ENCODE measurements at places on chromosomes 5 and 9.

DNA sequence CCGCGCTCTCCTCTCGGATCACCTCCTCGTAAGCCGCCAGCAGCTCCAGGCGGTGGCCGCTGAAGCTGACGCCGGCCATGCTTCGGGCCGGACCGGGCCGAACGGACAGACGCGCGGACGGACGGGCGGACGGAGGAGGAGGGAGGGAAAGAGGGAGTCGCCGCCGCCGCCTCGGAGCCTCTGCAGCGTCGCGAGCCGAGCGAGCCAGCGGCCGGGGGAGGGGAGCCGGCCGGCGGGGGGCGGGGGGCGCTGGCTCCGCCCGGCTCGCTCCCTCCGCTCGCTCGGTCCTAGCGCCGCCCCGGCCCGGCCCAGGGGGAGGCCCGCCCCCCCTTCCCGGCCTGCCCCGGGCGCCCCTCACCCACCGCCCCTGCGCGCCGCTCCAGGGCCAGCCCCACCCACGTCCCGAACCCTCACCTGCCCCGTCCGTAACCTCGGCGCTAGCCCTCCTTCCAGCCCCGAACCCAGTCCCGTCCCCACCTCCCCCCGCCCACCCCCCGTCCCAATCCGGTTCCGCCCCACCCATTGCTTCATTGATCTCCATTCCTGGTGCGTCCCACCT is at the start of gene DBN1:
Gene DBN1, minus strand, starts transcription at position 192 of the 559 bp plus-strand sequence. Its CDS starts 113 bp downstream, at position 79.
- peak; percentile 30 for DNase-seq

DNA sequence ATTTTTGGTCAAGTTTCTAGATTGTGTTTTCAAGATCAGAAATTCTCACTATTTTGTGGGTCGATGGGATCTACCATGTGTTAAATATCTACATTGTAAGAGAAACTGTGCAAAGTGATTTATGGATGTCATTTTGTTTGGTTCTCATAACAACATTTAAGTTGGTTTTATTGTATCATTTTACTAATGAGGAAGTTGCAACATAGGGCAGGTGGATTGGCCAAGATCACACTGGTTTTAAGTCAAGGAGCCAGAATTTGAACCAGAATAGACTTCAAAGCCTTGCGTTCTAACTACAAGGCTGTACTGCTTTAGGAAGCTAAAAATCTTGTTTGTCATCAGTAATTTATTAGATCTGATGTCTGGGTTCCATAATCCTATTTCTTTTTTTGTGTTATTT is 23.4 kb downstream of the SH3TC2 start:
- no peak for DNase-seq

DNA sequence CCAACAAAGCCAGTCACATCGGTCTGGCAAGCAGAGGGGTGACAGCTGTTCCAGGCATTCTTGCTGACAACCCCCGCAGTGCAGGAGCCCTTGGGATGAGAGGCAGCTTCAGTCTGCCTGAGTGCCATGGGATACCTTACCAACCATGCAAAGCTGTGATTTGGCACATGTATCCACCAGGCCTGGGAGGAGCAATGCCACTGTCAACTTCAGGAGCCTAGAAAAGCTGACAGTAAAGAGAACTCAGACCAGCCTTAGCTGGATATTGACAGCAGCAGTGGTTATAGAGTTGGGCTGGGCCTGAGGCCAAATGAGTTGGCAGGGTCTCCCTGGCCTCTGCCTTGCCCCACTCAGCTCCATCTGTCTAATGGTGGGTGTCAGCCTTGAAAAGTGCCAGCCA is 10.1 kb upstream of the PLPPR1 start:
- DNase-seq = no peak

DNA sequence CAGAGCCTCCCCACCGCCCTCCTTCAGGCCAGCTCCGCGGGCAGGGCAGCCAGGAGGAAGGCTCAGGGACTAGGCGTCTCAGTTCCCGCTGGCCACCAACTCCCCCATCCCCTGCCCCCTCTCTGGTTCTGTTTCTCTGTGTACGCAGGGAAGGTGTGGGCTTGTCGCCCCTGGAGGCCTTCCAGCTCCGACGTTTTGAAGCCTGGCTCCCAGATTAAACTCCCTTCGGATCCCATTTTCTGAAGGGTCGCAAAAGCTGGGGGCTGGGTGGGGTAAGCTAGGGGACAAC is 346 bp downstream of the ATOX1 start:
- no peak for DNase-seq

GRCh38 chr5:57698086-57698485 is 215.5 kb upstream of the ACTBL2 start:
- DNase-seq = no peak

- DNase-seq = no peak
These were observed 73.2 kb downstream of the PIK3R1 start for GRCh38 chr5:68288707-68289134.

DNA sequence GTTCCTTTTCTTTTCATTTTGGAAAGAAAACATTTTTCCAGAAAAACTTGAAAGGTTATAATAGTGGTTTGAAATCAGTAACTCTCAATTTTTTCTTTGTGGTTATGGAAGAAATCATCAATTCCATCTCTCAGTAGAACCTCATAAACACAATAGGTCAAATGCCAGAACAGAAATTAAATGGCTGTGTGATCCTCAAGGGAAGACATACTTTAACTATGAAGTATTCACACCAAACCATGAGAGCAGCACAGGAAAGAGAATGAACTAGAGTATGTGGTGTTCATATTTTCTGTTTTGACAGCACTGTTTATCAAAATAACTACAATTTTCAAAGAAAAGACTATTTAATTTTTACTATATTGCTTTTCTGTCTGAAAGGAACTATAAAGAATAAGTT is 29.7 kb upstream of the EFNA5 start:
- no peak for DNase-seq

DNA sequence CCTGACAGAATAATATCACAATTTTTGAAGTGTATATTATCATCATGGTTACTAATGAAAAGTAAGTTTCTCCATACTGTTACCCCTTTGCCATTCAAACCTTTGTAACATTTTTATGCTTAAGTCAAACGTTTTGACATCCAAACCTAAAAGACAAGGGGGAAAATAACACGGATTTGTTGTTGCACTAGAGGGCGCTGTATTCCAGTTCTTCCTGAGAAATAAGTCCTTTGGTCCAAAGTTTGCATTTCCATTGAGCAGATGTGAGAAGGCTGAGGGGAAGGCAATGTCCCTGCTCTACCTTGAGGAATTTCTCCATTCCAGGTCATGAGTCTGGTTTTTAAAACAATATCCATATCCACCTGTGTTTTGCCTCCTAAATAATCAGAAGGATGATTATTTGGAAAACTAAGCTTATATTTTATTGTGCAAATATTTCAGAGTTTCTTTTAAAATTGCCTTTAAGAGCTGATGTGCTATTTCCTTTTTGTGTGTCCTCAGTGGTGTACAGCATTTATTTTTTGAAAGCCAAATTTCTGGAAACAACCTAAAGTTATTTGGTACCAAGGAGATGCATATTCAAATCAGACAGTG is 9.7 kb downstream of the LECT2 start:
- no peak for DNase-seq

GRCh38 chr5:74079971-74080556 is 454.1 kb downstream of the ARHGEF28 start:
- no peak for DNase-seq

DNA sequence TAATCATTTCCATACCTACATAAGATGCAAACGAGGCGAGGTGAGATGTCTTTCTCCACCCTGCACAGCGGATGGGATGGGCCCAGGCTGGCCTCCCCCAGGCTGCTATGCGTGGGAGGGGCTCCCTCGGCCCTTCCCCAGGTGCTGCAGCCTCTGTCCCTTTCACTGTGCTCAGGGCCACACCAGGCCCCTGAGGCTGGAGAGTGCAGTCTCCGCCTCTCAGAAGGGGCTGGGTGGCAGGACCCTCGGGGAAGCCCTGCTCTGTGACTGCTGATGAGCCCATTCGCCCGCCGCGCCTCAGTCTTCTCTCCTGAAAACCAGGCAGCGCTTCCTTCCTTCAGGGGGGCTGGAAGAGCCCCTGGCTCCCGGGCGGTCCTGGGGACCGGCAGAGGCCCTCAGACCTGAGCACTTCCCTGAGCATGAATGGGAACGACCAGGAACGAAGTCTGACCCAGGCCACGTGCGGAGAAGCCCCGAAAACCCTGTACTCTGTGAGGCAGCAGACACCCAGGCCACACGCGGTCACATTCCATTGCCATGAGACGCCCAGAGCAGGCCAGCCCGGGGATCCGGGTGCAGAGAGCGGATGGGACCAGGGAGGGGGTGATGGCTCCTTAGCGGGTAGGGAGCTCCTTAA is 21.9 kb upstream of the NOTCH1 start:
- no peak for DNase-seq

DNA sequence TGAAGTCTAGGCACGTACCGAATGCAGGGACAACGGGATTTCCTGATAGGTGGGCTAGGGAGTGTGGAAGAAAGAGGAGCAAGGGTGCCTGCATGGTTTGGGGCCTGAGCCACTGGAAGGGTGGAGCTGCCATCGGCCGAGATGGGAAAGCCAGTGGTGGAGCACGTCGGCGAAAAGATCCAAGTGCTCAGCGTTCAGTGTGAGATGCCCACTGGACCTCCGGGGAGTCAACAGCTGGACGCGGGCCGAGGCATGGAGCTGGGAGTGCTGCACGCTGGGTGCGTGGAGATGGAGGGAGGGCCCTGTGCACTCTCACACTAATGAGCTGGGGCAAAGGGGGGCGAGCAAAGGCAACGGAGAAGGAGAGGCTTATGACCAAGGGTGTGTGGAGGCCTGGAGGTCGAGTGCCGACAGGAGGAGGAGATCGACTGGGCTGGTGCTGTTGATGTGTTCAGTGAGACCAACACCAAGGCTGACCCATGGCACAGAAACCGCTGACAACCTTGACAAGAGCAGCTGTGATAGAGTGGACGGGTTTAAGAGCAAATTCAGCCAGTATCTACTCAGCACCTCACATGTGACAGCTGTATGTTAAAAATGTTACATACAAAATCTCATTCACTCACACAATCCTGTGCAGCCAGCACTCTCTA is 85.7 kb downstream of the STK10 start:
- no peak for DNase-seq

DNA sequence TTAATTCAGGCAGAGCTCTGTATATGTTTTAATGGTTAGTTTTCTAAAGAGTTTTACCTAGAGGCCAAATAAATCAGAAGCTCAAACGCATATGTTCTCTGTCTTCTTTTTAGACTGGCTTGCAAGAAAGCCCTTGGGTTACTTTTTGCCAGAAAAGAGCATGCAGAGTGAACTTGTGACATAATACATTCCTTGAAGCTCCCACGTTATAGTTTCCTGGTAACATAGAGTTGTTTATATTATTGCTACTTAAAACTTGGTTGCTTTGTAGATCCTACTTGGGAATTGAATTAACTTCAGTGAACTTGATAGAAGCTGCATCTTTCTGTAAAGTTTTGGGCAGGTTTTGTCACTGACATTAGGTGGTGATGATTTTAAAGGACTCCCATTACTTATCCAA is 102.9 kb downstream of the C9orf152 start:
- DNase-seq = no peak

- DNase-seq = no peak
These were observed 521.4 kb downstream of the PRR16 start for GRCh38 chr5:120985526-120985925.

GRCh38 chr5:141412854-141413539 is at the start of gene PCDHGA10:
Gene PCDHGA10 (plus strand): TSS chr5:141412987. CDS start chr5:141413176, 189 bp downstream.
- DNase-seq = peak; percentile 59

DNA sequence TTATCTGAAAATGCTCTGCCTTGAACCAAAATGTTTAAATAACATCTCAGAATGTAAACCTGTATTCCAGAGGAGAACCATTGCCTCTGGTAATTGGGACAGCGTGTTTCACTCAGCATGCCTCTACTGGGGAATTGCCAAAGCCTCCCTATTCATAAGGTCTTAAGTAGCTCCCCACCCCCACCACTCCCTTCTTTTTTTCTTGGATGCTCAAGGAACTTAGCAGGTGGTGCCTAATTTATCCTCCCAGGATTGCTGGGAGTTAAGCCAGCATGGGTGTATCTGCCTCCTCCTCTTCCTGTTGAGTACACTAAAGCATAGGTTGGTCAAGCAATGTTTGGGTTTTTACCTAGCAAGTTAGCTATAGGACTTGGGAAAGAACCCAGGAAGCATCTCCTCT is 220.2 kb downstream of the DMAC1 start:
- no peak for DNase-seq

DNA sequence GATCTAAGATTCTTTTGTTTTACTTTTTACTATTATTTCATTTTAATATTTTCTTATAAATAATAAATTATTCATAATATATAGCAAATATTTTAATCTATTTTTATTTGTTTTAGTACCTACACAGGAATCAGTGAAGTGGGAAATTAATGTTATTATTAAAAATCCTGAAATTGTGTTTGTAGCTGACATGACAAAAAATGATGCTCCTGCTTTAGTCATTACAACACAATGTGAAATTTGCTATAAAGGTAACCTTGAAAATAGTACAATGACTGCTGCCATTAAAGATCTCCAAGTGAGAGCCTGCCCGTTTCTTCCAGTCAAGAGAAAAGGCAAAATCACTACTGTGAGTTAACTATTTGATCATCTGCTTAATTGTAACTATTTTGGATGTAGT is 138.7 kb downstream of the VPS13A start:
- DNase-seq = no peak

DNA sequence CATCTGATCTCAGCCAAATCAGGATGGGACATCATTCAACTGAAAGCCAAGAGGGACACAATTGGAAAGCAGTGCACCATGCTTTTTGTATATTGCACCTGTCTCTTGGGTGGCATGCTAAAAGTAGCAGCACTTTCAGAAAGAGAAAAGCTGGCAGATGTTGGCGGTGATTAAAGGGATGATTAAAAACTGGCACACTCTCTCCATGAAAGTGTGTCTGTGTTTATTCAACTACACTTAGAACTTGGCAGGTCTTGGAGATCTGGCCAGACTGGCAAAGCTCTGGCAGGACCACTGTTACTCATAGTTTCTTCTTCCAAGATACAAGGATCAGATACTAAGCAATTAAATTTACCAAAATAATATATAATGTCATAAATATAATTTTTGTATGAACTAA is 112.9 kb upstream of the ELAVL2 start:
- no peak for DNase-seq

DNA sequence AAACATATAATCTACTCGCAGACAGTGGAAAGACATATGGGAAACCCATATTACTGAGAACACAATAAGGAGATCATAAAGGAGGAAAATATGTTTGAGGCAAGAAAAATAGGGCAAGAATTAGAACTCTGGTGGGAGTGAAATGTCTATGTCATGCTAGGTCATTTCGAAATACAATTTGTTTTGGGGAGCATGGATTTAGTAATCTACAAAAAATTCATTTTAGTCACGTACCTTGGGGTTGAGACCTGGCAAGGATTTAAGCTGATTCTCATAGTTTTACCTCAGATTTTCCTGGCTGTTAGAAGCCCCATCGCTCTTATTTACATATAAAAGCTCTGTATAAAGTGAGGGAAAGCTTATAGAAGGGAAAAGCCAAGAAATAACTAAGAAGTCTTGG is 11.5 kb upstream of the CSNK1G3 start:
- DNase-seq = no peak

DNA sequence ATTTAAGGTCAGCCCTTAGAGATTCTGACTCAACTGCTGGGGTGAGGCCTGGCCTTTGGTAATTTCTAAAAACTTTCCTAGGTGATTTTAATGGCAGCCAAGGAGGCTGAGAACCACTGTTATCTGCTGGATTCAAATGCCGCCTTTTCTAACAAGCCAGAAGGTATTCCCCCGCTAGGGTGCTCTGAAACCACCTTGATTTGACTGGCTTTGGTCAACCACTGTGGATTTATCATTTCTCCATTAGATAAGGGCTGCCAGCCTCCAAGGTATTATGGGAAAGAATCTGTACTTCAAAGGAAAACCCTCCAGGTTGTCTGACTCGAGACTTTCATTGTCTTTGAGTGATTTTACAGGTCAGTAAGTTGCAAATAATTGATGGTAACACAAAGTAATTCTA is 4.3 kb downstream of the ANXA6 start:
- no peak for DNase-seq
